Kidney (tissue), 22 donors: ENCODE measurements at places on chromosomes 12 and 14. TPM values are rescaled to one million over a fixed set of nuclear protein-coding genes. Genes with fewer than 3 reads are reported as not detected.

The RFX4 gene
- total RNA-seq = not detected

The RAB2B gene
- 22.7 TPM for total RNA-seq

The TMEM63C gene
- total RNA-seq = 1.9 TPM

The CAPS2 gene
- 14.1 TPM for total RNA-seq

The PDE3A gene
- total RNA-seq = 18.3 TPM

The TGM1 gene
- total RNA-seq = 13.1 TPM

The SIX1 gene
- total RNA-seq = 0.16 TPM

The SLC16A7 gene
- total RNA-seq = 33.9 TPM

The TMTC1 gene
- 58.8 TPM for total RNA-seq

The PTGES3 gene
- 186 TPM for total RNA-seq

The B4GALNT1 gene
- total RNA-seq = 2.0 TPM

The KCNMB4 gene
- total RNA-seq = 3.9 TPM

The TOMM20L gene
- not detected for total RNA-seq

The IFNG-AS1 gene
- 0.85 TPM for total RNA-seq
